NCI-H1694 treated with DMSO at 0.1 percent for 48 hours (cell line): ENCODE measurements at places on chromosomes 6 and 20.

DNA sequence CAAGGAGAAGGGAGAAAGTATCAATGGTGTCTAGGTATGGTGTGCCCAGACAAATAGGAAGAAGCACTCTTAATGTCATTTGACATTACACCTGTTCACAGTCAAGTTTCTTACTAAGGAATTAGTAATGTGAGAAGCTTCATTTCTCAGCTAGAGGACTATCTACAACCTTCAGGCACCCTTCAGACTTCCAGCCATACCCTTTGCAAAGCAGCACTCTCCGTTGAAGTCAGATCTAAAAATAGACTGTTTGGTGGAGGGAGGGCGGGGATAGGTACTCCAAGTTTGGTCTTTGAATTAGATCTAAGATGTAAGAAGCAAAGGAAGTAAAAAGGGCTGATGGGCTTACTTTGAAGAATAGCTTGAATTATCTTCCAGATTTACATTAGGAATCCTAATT, 311.1 kb downstream of the SLC35F1 start:
- no peak for DNase-seq

- no peak for DNase-seq
Measured at GRCh38 chr6:85449388-85449817, 480 bp upstream of the NT5E start.

- no peak for DNase-seq
Measured at GRCh38 chr6:104400844-104401243, 458.9 kb downstream of the HACE1 start.

DNA sequence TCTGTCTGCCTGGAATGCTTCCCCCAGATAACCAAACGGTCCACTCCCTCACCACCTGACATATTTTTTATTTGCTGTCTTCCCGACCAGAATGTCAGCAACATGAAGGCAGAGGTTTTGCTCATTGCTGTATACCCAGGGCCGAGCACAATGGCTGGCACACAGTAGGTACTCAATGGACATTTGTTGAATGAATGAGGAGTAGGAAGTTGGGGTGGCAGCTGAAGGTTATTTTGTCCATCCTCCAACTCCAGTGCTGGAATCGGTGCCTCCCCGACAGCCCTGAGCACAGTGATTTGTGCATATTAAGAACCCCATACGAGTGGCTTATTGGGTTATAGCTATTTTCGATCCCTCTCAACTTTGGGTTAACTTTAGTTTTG, 10.3 kb downstream of the DUSP15 start:
- DNase-seq: no peak

- DNase-seq: no peak
Measured at GRCh38 chr6:147604373-147604772, 95.9 kb downstream of the SAMD5 start.

- no peak for DNase-seq
Measured at GRCh38 chr20:44656448-44656847, 4.9 kb upstream of the ADA start.

- no peak for DNase-seq
Measured at GRCh38 chr20:50146214-50146613, 7.3 kb downstream of the PEDS1 start.

DNA sequence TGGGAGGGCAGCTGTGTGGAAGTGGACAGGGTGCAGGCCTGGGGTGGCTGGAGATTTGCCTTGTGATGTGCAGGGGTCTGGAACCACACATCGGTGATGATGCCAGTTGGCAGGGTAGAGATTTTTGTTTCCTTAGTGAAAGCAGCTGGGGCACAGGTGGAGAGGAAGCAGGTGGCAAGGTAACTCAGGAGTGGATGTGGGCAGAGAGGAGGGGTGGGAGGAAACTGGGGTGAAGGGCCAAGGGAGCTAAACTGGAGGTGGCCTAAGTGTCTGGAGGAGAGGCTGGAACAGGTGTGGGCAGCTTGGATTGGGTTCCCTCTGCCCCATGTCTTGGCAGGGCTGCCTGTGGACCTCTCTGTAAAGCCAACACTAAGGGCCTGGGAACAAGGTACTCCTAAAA, 4.7 kb upstream of the SCUBE3 start:
- DNase-seq: no peak

- no peak for DNase-seq
Measured at GRCh38 chr20:45427236-45428149, 11.6 kb downstream of the PIGT start.

- no peak for DNase-seq
Measured at GRCh38 chr6:168278904-168279303, 40.7 kb downstream of the DACT2 start.

- DNase-seq: no peak
Measured at GRCh38 chr20:54197621-54198604, 10.0 kb upstream of the PFDN4 start.

GRCh38 chr20:40197691-40198090, 491.3 kb downstream of the MAFB start:
- no peak for DNase-seq

GRCh38 chr6:17583811-17584210, 16.3 kb upstream of the FAM8A1 start:
- DNase-seq: no peak

GRCh38 chr6:5670381-5670780, 336.3 kb downstream of the NRN1 start:
- DNase-seq: no peak

- no peak for DNase-seq
Measured at GRCh38 chr6:65436281-65436680, 270.7 kb downstream of the EYS start.

- DNase-seq: peak; percentile 42
Measured at GRCh38 chr6:107345393-107345792, 114.0 kb downstream of the PDSS2 start.

- DNase-seq: no peak
Measured at GRCh38 chr6:6712449-6713403, 124.2 kb downstream of the LY86 start.

- DNase-seq: no peak
Measured at GRCh38 chr20:833121-833449, 430 bp upstream of the FAM110A start.

- DNase-seq: no peak
Measured at GRCh38 chr20:18314786-18315406, 26.6 kb downstream of the ZNF133 start.
